ENCODE measurements at places on chromosomes 12 and 14.
A peak's percentile ranks its signal among the peaks of the same experiment; 100 is the strongest.

GRCh38 chr12:78431931-78432330 is 432.6 kb upstream of the SYT1 start:
- no peak for DNase-seq

GRCh38 chr12:113146999-113147398 is 2.5 kb upstream of the CFAP73 start:
- no peak for DNase-seq

- no peak for DNase-seq
Observed at GRCh38 chr12:107126796-107127481, 33.6 kb upstream of the CRY1 start.

- DNase-seq = no peak
Observed at GRCh38 chr12:5391653-5392052, 40.3 kb upstream of the NTF3 start.

GRCh38 chr12:46259071-46259470 is 9.8 kb downstream of the SLC38A1 start:
- DNase-seq = no peak

DNA sequence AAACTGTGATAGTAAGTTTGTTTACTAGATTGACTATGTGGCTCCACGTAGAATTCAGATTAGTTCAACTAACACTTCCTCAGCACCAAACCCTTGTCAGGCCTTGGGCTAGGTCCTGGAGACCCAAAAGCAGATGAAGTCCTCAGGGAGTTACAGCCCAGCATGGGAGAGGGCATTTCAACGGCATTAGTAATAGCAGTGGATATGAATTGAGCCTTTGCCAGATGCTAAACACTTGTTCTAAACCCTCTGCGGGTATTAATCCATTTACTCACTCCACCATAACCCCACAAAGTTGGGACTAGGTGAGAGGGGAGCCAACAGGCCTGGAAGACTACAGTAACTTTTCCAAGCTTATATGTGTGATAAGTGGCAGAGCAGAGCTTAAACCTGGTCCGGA is 714.6 kb downstream of the DIO2 start:
- no peak for DNase-seq

DNA sequence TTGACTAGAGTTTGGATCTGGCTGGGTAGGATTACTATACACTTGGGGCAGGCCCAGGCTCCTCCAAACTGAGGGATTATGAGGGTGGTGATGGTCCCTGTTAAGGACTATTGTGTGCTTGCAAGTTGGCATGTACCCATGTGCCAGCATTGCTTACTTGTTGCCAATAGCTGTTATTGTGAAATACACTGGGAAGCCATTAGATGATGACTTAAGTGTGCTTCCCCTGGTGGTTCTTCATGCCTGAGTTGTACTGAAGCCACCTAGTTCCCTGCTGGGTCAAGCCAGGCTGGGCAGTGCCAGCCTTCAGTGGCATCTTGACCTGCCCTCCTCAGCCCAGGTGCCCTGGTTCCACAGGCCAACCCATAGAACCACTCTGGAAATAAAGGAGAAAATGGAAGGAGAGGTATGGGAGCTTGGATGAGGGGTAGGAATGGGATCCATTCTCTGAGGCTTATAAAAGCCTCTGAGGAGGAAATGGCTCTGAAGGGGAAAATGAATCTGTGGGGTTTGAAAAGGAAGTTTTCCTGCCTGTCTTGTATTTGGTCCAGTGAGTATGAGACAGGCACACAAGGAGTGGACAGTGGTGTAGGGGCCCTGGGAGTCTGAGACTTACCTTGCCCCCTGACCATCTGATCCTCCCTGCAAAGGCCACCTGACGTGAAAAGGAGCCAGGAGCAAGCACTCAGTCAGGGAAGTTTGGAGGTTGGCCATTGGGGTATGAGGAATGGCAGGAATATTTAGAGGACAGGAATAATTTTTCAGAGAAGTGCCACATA is 724 bp downstream of the LTB4R start:
- DNase-seq = no peak

- DNase-seq = no peak
Observed at GRCh38 chr12:40559865-40560264, 132.4 kb upstream of the CNTN1 start.

- DNase-seq = no peak
Observed at GRCh38 chr14:97262336-97262735, 465.2 kb downstream of the VRK1 start.

- no peak for DNase-seq
Observed at GRCh38 chr14:104307627-104308401, 169.4 kb downstream of the KIF26A start.

DNA sequence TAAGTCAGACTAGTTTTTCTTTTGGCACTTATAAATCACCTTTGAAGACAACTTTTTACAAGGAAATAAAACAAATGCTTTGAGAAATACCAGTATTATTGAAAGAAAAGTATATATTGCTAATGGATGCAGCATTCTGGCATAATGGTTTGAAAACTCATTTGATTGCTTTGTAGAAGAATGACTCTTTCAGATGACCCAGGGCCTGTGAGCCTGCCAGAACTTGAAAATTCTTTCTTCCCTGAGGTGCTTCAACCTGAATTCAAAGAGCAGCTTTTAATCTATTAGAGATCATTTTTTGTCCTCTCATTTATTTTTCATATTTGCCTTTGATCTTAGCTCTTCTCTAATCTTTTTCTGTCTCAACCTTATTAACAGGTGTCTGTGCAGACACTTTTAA is 87.4 kb downstream of the LRRK2 start:
- DNase-seq = no peak

- DNase-seq = peak; percentile 6
Observed at GRCh38 chr14:75427482-75428229, at the start of gene JDP2. JDP2 (plus strand) TSS chr14:75428022; CDS start chr14:75437921, 9,899 bp downstream.

GRCh38 chr12:96321941-96322340 is 78.3 kb downstream of the CDK17 start:
- no peak for DNase-seq

DNA sequence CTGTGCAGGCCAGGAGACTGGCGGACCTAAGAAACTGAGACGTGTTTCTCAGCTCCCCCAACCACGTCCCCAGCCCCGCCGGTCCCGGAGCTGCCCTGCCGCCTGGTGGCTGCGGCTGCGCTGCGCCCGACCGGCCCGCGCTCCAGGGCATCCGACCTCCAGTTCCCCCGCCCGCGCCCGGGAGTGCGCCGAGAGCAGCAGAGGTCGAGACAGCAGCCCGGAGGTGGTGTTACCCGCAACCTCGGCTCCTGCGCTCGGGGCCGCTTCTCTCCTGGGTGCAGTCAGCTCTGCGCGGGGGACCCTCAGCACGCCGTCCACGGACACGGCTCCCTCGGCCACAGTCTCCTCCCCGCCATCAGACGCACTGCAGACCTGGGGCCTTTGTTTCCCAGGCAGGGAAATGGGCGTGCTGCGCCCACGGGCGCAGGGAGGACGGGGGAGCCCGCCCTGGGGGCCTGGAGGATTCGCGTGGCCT is 21.6 kb upstream of the GPR132 start:
- peak; percentile 79 for DNase-seq

DNA sequence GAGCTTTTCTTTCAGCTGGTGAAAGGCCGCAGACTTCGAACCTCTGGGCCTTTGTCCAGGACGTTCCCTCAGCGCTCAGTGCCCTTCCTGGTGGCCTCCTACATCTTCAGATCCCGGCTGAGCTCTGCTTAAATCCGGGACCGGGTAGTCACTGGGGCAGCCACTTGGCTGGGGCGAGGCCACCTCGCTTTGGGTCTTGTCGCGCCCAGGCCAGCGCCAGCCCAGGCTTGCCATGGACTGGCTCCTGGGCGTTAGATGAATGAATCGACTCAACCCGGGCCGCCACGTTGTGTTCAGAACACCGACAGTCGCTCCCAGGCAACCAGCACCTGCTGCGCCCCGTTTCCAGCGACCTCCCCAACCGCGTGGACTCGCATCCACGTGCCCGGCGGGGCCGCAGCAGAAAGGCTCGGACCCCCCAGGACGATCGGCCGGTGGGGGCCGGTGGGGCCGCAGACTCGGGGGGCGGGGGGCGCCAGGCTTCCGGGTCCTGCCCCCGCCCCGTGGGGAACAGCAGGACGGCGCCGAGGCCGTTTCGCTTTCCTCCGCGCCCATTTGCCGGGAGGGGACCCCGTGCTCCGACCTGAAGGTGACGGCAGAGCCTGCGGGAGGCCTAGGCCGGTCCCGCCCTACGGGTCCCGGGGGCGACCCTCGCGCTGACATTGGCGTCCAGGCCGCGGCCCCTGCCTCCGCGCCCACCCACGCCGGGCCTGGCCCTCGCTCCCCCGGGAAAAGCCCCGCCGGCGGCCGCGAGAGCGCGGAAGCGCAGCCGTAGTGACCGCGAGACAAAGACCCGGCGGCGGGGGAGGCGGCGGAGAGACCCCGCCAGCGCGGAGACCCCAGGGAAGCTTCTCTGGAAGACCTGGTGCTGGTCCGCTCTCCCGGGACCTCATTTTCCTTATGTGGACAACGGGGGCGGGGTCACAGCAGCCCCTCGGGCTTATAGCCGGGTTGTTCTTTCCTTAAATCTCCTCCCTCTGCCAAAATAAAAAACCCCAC is 37.3 kb upstream of the RCOR1 start:
- peak; percentile 30 for DNase-seq

DNA sequence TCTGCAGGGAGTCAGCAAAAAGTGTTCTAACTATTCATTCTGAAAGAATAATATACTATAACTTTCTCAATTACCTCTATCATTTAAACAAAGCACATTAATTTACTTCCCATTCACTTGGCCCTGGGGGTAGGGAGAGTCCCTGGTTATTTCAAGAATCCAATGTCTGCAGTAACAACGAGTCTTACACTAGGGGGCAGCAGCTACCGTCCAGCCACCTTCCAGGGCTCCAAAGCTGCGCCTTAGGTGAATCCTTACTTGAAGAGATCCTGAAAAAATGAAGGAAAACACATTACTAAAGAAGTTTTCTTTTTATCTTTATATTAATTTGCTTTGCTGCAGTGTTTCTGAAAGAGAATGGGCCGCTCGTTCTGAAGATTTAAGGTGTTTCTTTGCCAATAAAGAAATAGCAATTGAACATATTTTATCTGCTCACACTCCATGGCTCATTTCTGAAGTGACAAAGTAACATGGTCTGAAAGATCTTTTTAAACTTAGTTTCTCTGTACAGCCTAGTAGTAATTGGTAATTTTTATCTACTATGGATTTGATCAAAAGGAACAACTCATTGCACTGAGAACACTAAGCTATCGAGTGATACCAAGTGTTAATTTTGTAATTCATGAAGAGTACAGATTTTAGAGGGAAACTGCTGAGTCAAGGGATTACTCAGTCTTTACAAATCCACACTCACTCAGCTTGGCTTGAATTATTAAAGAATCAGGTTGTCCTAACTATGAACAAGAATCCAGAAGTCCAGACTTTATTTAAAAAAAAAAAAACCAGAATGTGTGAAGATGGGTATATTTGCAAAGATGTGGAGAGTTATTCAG is 27.6 kb downstream of the BHLHE41 start:
- DNase-seq = peak; percentile 24

GRCh38 chr12:45577844-45578399 is 151.6 kb upstream of the ARID2 start:
- no peak for DNase-seq

- no peak for DNase-seq
Observed at GRCh38 chr12:92442782-92443181, 260.0 kb upstream of the PLEKHG7 start.

All from activated T-helper 1 cell treated with Interleukin-2 at 50 U/mL for 16 hours (primary cell).